Fibroblast of upper back skin (primary cell): ENCODE measurements at places on chromosomes 12 and 14.

- DNase-seq, result no peak
Measured at GRCh38 chr14:39212693-39213092, 21.0 kb upstream of the MIA2 start.

GRCh38 chr14:59310633-59311032 is 122.2 kb downstream of the DAAM1 start:
- DNase-seq, result peak; percentile 57

- peak; percentile 77 for DNase-seq
Measured at GRCh38 chr12:80509781-80510556, 65.9 kb downstream of the PTPRQ start.

GRCh38 chr12:110694330-110694901 is 5.5 kb upstream of the HVCN1 start:
- DNase-seq, result no peak

- no peak for DNase-seq
Measured at GRCh38 chr14:21874167-21874566, 200.5 kb upstream of the OR4E1 start.

DNA sequence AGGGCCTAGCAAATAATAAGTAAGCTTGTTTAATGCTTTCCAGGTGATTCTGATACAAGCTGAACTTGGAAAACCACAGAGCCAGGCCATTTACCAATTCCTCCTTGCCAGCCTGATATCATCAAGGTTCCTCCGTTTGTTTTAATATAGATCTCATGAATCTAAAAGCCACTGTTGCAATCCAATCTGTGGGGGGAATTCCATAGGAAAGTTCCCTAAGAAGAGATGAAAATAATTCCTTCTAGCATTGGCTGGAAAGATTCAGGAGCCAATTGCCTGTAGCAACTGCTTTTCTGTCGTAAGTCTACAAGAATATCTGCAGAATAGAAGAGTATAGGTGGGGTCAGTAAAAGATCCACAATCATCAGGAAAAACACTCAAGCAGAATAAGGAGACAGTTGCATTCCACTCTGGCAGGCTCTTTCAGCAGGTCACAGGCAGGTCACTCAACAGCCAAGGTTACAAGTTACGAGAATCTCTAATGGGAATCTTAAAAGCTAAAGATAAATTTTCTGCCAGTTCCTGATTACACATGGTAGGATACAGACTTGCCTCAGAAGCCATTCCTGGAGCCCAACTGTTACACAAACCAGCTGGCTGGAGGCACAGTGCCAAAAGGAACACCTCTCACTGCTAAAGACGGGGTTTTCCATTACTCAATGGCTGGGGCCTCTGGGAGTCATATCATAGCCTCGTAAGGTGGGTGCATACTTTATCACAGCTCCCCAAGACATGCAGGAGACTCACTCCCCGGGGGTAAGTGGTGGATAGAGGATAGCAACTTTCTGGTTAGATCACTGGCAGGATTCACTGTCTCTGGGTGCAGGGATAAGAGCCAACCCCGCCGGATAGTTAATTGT is 43.6 kb downstream of the FGD6 start:
- DNase-seq, result peak; percentile 87

GRCh38 chr12:19288603-19289244 is 150.6 kb upstream of the AEBP2 start:
- DNase-seq, result peak; percentile 39

DNA sequence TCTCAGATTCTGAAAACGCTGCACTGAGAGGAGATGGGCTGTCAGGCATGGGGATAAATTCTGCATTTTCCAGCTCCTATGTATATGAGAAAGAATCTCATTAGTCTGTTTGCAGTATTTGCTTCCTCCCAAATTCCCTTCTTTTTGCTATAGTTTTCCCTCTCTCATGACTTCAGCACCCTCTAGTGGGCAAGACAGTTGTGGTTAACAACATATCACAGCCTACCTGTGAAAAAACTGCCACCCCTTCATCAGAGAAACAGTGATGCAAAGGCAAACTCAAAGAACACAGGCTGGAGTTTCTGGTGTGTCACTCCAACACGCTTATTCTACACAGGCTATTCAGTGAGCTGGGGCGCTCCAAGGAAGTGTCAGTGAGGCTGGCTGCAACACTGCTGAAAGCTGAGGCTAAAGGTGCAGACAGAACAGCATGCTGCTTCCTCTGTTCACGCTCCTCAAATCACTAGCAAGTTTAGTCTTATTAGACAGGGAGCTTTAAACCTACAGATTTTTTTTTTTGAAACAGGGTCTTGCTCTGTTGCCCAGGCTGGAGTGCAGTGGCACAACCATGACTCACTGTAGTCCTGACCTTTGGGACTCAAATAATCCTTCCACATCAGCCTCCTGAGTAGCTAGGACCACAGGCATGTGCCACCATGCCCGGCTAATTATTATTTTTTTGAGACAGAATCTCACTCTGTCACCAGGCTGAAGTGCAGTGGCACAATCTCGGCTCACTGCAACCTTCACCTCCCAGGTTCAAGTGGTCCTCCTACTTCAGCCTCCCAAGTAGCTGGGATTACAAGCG is 19.3 kb downstream of the ZC2HC1C start:
- DNase-seq, result peak; percentile 64

DNA sequence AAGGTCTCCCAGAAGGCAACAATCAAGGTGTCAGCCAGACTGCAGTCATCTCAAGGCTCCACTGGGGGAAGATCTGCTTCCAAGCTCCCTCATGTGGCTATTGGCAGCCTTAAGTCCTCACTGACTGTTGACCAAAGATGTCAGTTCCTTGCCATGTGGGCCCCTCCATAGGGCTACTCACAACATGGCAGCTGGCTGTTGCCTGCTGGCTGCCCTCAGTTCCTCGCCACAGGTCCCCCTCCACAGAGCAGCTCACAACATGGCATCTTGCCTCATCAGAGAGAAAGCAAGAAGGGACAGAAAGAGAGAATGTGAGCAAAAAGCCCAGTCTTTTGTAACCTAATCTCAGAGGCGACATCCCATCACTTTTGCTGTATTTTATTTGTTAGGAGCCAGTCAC is 34.4 kb upstream of the EGLN3 start:
- DNase-seq, result no peak

DNA sequence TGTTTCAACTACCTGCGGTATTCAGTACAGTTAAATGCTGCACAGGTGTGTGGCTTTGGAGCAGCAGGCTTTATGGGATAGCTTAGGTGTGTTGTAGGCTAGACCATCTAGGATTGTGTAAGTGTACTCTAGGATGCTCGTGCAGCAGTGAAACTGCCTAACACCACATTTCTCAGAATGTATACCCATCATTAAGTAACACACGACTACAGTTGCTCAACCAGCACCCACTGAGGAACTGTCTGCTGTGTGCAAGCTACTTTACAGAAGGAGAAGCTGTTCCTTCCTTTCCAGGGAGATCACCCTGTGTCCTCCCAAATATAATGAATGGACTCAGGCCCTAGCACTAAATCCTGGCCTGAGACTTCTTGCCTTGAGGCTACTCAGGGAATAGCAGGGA is 94.8 kb downstream of the SLC24A4 start:
- DNase-seq, result no peak

DNA sequence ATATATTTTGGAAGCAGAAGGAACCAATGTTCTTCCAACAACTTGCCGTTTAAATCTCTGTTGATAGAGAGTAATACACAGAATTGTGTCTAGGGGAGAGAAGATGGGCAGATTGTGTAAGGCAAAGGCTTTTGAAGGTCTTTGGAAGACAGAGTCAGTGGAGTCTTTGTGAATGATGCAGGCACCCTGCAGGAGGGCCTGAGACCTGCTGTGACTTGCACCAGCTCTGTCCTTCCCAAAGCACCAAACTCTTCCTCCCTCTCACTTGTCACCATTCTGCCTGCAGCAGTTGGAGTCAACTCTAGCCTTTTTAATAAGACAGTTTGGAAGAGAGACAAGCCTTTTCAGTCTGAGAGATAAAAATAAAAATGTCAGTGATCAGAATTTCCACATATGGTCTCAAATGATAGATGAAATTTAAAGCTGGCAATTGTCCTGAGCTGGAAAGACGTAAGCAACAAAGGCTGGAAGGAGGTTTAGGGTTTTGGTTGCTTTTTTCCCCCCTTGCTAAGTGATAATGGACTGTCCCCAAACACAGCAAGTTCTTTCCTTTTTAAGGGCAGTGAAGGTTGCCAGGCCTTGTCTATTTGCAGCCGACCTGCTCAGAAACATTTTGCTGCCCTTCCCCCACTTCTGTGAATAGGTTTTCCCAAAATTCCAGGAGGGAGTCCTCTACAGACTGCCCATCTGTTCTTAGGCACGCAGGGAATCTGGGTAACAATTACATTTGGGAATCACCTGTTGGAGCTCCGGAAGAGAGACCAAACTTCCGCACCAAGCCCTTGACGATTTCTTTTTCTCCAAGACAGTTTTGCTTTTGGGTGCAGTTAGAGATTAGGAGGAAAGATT is 103.0 kb upstream of the NTF3 start:
- no peak for DNase-seq

DNA sequence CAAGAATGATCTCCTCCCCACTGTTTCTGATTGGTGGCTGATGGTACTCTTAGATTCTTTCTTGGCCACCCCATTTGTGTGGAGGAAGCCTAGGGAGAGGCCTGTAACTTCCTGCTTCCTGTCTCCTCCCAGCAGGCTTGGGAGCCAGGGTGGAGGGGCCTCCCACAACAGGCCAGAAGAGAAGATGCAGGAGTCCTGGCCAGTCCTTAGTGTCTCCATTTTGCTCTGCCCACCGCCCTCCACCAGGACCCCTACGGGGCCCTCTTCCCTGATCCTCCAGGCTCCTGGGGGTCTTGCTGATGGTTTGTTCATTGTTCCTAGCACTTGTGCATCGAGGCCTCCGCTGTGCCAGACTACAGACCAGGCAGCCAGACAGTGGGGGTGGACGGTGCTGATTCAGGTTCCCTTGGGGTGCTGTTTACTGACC is 6.8 kb downstream of the TSPAN9 start:
- DNase-seq, result no peak

DNA sequence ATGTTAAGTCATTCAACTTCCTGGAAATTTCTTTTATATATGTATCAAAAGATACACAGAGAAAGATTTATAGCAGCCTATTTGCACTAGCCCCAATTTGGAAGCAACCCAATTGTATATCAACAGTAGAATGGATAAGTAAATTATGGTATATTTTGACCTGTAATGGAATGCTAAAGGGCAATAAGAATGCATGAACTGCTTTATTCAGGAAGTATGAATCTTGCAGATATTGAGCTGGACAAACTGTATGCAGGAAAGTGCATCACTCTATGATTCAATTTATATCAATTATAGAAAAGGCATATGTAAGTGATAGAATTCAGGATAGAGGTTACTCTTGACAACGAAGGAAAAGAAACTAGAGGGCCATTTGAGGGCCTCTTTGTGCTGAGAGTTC is 913.1 kb upstream of the FBXO33 start:
- no peak for DNase-seq

DNA sequence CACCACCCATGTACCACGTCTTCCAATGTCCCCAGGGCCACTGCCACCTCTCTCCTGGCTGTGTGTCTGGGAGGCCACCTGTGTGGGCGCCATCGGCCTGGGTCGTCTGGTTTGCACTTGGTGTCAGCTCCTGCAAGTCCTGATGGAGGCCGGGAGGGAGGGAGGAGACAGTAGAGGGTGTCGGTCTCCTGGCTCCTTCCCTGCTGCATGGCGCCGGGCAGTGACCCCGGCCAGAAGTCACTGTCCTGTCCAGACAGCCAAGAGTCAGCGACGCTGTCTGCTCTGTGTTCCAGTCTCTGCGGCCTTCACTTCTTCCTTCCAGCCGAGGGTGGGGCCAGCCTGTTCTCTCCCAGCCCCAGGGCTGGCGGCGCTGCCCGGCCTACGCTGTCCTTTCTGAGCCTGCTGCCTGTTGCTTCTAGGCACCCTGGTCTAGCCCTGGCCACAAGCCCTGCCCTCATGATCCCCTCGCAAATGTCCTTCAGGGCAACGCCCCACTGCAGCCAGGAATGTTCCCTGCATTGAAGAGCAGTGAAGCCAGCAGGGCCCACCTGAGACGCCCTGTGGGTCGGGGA is 13.0 kb upstream of the LBHD2 start:
- DNase-seq, result no peak

- DNase-seq, result no peak
Measured at GRCh38 chr14:22533057-22533704, 55.8 kb downstream of the DAD1 start.

GRCh38 chr12:48446161-48446776 is 26.1 kb upstream of the ANP32D start:
- no peak for DNase-seq

DNA sequence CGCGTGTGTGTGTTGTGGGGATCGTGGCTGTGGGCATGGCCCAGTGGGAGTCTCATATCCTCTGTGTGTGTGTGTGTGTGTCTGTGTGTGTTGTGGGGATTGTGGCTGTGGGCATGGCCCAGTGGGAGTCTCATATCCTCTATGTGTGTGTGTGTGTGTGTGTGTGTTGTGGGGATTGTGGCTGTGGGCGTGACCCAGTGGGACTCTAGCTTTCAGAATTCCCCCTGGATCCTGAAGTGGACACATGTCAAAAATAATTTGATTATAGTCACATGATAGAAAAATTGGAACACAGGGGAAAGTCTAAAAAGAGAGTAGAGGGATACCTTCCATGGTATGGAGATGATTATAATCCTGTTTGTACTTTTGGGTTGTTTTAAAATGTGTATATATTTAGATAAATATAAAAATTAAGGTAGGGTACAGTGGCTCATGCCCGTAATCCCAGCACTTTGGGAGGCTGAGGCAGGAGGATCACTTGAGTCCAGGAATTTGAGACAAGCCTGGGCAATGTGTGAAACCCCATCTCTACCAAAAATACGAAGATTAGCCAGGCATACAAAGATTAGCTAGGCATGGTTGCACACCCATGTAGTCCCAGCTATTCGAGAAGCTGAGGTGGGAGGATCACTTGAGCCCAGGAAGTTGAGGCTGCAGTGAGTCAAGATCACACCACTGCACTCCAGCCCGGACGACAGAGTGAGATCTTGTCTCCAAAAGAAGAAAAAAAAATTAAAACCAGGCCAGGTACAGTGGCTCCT is 11.0 kb downstream of the PAPLN start:
- no peak for DNase-seq

GRCh38 chr12:69204191-69204590 is 35.2 kb upstream of the CPSF6 start:
- DNase-seq, result no peak

GRCh38 chr14:81709681-81710080 is 176.0 kb upstream of the SEL1L start:
- no peak for DNase-seq

DNA sequence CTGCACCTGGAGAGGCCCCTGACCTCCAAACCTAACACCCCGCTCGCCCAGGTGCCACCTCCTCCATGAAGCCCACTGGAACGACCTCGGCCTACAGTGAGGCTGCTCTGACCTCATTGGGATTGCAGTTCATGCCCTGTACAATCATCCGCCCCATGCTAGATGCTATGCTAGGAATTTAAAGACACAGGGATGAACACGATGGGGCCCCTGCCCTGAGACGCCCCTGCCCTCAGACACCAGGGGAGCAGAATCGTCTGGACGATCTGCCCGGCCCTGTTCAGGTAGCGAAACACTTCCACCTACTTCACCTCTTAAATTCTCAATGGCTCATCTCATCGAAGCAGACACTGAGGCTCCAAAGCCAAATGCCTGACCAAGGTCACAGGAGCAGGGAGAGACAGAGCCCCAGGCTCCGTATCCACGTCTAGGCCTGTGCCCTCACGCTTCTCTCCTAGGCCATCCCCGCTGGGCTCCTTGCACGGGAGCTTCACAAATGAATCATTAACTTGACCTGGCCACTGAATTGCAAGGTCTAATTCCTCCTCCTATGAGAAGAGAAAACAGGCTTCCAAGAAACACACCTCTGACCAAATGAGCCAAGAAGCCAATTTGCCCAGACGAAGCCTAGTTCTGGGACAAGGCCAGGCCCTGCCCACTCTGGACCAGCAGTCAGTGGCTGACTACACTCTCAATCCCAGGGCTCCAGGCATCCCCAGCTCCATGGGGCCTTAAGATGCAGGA is 35.2 kb downstream of the SCARB1 start:
- peak; percentile 77 for DNase-seq

GRCh38 chr12:98345308-98345876 is 170.0 kb upstream of the TMPO start:
- no peak for DNase-seq
